ENCODE measurements at places on chromosomes 2 and 18.
A peak's percentile ranks its signal among the peaks of the same experiment; 100 is the strongest.

GRCh38 chr2:173999272-173999671, 34.1 kb upstream of the SP3 start:
- peak; percentile 39 for DNase-seq

DNA sequence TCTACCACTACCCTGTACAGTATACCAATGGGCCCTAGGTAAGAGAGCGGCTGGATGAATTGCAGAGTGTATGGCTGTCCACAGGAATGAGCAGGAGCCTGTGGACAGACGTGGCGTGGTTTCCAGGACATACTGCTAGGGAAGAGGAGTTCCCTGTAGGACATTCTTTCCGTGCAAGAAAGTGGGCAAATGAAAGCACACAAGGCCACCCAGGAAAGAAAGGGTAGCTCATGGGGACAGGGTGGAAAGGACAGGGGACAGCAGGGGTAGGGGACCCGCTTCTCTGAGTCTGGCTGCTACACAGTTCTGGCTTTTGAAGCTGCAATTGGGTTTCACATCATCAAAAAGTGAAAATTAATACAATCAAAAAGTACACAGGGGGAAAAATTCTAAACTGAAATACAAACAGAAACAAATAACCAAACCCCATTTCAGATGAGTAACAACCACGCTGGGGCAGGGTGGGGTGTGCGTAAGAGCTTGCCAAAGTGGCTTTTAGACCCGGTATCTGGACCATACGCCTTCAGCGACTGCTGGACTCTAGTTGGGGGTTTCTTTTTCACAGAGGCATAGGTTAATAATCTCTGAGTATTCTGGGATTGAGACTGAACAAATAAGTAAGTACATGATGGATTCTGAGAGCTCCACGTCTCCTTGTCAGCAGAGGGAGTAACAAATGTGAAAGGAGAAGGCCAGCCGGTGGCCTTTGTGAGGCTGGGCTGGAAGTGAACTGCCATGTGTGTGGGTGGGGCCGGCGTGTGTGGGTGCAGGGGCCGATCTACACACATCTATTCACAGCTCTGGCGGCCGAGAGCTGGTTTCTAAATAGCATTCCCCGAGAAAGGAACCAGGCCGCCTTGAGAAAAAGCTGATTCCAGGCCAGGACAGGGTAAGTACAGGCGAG, 84.0 kb downstream of the HDAC4 start:
- DNase-seq, result peak; percentile 90

DNA sequence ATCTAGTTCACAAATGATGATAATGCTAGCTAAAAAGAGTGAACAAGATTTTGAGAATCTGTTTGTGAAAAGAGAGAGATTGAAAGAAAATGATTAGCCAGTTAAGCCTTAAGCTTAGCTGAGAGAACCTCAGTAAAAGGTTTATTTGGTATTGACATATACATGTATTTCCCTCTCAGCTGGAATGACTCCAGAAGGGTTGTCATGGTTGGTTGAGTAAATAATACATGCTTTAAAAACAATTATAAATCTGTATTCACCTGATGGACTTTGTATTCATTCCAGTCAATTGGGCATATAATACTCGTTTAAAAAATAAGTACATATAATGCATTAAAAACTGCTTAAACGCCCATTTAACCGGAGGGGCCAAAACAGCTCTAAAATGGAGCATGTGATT, 181.4 kb downstream of the GRB14 start:
- DNase-seq, result no peak

DNA sequence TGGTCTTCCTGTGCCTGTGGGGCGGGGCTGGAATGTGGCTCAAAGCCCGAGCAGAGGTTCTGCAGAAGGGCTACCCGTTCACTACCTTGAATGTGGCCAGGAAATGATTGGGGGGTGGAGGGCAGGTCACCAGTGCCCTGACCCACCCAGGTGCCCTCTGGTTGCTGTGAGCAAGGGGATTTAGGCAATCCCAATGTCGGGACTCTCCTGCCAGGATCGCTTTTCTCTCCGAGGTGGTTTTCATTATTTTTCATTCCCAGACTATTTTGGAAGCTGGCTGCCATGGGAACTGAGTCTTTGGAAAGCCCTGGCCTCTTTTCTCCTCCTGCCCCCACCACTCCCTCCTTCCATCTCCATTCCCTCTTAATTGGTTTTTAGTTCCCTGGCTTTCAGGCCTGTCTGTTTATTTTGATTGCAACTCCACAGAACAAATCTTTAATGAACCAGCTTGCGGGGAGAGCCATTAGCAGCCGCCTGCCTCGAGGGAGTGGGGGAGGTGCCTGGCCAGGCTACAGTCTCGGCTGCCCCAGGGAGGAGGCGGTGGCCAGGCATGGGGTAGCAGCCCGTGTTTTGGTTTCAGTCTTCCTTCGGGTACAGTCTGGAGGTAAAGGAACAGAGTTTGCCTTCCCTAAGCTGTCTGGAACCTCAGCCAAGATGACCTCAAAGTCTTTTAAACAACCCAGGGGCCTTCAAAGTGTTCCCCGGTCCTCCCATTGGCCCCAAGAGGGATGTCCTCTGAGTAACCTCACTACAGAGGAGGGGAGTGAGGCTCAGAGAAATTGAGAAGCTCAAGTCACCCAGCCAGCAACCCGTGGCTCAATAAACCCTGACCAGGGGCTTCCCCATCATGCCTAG, 114.4 kb upstream of the HAAO start:
- DNase-seq, result peak; percentile 94

- DNase-seq, result no peak
These were observed 61.5 kb downstream of the EFR3B start for GRCh38 chr2:25103287-25103871.

GRCh38 chr2:6024229-6024628, 332.0 kb downstream of the SOX11 start:
- DNase-seq, result no peak

- no peak for DNase-seq
These were observed 66.8 kb downstream of the CCDC138 start for GRCh38 chr2:108853421-108853820.

GRCh38 chr2:39202639-39203369, 41.0 kb downstream of the CDKL4 start:
- no peak for DNase-seq

- no peak for DNase-seq
These were observed 33.5 kb downstream of the TPRKB start for GRCh38 chr2:73703675-73704074.

DNA sequence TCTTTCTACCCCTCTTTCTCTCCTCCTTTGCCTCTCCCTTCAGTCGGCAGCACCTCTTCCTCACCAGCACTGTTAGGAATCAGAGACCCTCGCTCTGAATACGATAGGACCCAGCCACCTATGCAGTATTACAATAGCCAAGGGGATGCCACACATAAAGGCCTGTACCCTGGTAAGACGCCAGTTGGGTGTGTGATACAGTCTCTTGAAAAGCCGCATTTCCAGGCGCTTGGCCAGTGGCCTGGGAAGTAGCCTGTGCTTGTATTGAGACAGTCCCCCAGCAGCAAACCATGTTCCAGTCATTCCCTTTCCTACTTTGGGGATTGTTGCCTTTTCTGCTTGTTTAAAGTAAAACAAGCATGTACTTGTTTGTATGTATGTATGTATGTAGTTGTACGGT, 118.4 kb upstream of the DAPL1 start:
- peak; percentile 76 for DNase-seq

GRCh38 chr18:45324495-45325113, 290.7 kb upstream of the SLC14A2 start:
- DNase-seq, result peak; percentile 89

DNA sequence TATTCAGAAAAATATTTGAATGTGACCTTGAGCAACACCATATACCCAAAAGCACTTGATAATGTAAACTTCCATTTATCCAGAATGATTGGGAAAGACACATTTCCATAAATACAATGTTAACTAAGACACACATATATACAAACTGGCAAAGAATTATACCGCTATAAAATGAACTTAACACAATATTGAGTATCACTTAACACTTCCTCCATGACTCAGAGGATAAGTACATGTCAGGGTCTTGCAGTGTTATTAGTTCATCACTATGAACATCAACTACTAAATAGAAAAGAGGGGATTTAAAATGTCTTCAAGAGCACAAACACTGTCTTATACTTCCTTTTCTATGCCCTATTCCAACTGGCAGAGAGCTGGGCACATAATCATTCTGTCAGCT, 18.6 kb downstream of the WDSUB1 start:
- DNase-seq, result no peak

GRCh38 chr2:216830346-216830745, 29.5 kb downstream of the TNP1 start:
- DNase-seq, result no peak

GRCh38 chr18:46158499-46158898, 54.3 kb downstream of the HAUS1 start:
- DNase-seq, result no peak

GRCh38 chr2:233007739-233008138, 5.3 kb downstream of the NGEF start:
- no peak for DNase-seq

DNA sequence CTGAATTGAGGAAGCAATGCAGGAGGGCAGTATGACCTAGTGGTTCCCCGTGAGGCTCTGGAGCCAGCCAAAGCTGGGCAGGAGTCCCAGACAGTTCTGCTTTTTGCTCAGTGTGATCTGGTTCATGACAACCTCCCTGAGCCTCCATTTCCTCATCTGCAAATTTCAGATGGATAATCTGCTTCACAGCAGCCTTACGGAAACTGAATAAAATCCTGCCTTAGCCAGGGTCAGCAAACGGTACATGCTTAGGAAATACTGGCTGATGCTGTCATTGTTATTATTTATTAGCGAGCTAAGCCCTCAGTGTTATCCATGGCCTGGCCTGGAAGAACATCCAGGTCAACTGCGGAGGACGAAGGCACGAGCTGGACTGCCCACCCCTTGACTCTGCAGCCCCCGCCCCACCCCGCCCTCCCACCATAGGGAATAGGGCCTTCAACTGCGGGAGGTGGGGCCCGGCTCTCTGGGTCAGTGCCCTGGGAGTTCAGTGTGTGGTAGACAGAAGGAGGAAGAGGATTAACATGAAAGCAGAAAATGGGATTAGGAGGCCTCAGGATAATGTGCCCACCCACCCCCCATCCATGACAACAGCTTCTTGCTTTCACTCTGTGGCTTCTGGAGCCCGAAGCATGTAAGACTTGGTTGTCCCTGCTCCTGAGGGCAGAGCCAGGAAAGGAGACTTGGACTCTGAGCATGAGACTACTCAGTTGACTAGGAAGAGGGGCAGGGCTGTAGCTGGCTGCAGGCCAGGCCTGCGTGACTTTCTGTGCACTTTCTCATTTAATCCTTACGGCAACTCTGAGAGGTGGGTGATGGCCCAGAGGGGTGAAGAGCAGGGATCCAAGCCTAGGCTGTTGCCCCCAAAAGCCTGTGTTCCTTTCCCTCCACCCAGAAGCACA, 13.1 kb downstream of the PKDCC start:
- peak; percentile 86 for DNase-seq

DNA sequence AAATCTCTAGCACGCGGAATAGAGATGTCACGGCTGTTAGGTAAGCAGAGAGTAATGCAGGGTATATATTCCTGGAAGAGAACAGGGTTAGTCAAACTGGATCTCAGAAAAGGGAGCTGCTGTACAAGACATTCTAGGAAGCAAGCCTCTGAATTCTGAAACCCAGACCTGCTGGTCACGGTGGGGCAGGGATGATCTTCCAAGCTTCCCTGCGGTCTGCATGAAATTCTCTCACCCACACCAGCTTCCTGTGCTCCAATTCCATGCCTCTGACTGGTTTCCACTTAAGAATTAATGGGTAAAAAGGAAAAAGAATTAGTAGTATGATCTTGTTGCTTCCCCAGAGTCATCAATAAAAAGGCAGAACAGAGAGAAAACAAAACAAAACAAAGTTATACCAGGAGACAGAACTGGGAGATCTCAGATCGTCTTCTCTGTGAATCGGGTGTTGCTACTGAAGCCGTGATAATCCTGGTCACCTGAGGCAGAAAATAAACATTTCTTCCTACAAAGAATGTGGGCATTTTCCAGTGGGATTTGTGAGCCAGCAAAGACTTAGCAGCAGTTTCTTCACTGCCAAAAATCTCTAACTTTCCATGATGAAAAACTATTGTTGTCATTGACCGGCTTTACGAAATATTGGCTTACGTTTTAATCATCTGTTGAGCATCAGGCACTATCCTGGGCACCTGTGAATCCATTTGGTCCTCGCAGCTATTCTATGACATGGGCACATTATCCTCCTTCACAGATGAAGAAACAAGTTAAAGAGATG, 5.3 kb upstream of the CYP27C1 start:
- DNase-seq, result no peak

- DNase-seq, result no peak
These were observed 440.8 kb upstream of the CDH20 start for GRCh38 chr18:60892441-60892840.

DNA sequence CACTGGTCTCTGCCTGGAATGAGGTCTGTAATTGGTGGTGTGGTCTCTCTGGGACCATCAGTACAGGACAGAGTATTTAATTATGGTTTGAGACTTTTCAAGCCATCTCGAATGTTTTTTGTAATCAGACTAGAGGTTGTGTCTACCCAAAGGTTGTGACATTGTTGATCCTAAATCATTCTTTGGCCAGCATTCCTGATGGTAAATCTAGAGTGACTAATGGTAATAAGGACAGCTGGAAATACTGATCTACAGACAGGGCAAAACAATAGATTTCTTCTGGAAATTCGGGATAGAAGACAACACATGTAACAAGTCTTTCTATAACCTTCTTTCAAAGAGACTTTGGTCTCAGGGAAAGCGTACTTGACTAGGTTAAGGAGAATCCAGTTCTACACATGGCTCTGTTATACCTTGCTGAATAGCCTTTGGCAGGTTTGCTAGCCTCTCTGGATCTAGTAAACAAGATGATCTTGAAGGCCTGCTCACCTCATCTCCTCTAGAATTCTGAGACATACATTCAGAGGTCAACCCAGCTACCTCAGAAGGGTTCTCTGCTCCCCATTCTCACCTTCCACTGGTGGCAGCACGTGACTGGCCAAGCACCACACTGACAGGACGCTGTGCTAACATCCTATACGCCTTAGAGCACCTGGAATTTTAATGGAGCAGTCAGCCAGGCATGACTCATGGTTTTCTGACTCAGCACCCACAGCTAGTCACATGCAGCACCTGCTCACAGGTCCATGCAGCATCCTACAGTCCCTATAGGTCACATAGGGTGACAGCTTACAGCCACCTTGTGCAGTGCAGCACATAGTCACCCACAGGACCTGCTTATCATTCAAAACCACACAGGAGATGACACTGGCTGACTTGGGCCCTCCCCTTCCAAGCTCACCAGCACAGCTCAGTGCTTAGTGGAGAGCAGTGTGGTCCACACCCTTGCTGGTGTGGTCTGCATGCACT, 12.2 kb downstream of the PLB1 start:
- DNase-seq, result no peak

GRCh38 chr2:28566521-28567041, 70.7 kb downstream of the PLB1 start:
- DNase-seq, result peak; percentile 94

GRCh38 chr18:78722386-78722785, 257.2 kb upstream of the SALL3 start:
- no peak for DNase-seq
